Astrocyte of the cerebellum (primary cell): ENCODE measurements at places on chromosomes 3 and 15.

DNA sequence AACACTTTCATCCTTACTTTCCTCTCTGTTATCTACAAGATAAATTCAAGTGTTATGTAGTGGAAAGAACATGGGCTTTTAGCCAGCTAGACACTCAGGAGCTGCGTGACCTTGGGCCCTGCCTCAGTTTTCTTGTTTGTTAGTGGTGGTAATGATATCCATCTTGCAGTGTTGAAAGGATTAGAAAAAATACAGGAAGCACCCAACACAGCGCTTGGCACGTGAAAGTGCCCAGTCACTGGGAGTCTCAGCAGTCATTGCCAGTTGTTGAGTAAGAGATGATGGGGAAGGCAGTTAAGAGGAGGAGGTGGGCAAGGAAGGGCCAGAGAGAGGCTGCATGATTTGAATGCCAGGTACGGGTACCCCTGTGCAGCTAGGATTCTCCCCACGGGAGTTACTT, 5.3 kb downstream of the PDIA5 start:
- no peak for DNase-seq

- DNase-seq = no peak
Observed at GRCh38 chr15:99486371-99487336, 79.1 kb upstream of the MEF2A start.

- DNase-seq = no peak
Observed at GRCh38 chr3:145088917-145089316, 1072.1 kb downstream of the PLOD2 start.

DNA sequence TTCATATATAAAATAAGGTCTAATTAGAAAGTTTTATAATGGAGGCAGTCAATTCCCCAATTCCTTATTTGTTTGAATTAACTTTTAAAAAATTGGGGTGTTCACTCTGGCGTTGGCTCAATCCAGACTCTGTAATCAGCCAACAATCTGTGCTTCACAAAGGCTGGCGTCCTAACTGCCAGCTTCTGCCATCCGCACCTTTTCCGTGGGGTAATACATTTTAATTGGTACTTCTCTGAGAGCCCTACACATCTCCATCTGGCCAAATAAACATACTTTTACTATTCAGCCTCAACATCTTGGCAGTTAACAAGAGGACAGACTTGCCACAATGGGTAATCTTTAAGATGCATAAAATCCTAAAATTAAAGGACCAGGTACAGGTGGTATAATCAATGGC, 125.2 kb upstream of the CCNL1 start:
- no peak for DNase-seq

DNA sequence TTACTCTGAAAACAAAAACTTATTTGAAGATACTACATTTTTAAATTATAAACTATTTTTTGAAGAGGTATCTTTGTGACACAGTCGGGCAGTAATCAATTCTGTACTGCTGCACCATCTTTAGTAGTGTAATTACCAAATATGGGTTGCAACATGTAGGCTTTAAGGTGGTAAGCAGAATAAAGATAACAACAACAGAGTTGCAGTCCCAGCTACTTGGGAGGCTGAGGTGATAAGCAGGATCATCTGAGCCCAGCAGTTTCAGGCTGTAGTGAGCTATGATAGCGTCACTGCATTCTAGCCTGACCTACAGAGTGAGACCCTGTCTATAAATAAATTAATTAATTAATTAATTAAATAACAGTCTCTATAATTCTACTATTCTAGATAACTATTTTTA, 6.0 kb downstream of the PLOD2 start:
- DNase-seq = no peak

DNA sequence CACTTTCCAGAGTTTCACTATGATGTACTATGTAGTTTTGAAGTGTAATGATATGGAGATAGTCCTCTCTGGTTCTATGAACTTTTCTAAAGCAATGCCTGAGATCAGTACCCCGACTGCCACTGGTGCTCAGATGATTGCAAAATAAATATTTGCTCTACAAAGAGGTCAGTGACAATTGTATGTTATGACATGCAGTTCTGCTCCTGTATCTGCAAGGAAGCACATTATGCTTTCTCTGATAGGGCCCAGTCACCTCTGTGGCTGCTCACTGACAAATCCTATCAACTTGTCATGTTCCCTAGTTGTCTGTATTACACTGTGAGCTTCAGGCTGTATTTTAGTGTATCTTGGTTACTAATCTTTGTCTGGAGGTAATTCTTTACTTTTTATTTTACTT, 362.6 kb downstream of the ROBO1 start:
- DNase-seq = no peak

DNA sequence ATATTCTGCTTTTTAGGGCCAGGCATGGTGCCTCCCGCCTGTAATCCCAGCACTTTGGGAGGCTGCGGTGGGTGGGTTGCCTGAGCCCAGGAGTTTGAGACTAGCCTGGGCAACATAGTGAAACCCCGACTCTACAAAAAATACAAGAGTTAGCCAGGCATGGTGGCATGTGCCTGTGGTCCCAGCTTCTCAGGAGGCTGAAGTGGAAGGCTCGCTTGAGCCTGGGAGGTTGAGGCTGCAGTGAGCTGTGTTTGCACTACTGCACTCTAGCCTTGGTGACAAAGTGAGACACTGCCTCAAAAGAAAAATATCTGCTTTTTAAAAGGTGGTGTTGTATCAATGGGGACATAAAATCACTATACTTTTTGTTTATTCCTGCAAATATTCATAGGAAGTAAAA, 112.8 kb downstream of the C3orf38 start:
- no peak for DNase-seq

DNA sequence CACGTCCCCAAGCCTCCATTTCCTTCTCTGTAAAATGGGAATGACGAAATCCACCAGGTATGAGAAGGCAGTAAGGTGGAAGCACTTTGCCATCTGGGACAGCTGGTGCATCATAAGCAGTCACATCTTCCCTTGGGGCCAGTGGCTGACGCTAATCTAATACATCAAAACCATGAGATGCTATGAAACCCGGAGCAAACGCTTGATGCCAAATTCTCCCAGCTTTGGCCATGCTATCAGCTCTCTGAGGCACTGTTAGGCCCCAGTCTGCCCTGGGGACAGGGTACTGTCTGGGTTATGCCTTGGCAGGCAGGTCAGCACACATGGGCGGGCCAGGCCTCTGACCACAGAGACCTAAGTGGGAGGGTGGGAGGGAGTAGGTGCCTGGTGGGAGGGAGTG, 66.1 kb downstream of the ADAMTS17 start:
- DNase-seq = no peak

DNA sequence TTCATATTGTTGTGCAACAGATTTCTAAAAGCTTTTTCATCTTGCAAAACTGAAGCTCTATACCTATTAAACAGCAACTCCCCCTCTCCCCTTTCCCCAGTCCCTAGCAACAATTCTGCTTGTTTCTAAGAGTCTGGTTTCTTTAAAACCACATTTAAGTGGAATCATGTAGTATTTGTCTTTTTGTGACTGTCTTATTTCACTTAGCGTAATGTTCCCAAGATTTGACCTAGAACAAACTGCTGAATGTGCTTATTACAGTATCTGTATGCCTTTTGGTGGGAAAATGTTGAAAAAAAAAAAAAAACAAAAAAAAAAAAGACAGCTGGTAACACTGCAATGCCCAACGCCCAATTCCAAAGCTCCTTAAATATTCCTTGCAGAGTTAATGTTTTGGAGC, 19.5 kb upstream of the SPESP1 start:
- no peak for DNase-seq

- DNase-seq = no peak
Observed at GRCh38 chr3:106049821-106050220, 181.0 kb upstream of the CBLB start.

DNA sequence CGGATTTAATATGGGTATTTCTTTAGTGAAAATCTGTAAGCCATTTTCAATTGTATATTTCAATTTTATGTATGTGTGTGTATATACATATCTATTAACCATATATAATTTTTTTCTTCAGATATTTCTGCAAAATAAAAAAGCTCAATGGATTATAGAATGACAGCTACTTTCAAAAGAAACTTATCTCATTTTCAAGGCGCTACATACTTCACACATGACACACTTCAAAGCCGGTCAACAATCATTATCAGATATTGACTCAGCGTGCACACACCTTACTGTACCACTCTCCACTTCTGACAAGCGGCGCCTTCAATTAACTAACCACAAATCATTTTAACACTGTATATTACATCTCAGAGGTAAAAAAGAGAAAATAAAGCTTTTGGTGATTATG, 39.6 kb downstream of the ATP13A3 start:
- no peak for DNase-seq

DNA sequence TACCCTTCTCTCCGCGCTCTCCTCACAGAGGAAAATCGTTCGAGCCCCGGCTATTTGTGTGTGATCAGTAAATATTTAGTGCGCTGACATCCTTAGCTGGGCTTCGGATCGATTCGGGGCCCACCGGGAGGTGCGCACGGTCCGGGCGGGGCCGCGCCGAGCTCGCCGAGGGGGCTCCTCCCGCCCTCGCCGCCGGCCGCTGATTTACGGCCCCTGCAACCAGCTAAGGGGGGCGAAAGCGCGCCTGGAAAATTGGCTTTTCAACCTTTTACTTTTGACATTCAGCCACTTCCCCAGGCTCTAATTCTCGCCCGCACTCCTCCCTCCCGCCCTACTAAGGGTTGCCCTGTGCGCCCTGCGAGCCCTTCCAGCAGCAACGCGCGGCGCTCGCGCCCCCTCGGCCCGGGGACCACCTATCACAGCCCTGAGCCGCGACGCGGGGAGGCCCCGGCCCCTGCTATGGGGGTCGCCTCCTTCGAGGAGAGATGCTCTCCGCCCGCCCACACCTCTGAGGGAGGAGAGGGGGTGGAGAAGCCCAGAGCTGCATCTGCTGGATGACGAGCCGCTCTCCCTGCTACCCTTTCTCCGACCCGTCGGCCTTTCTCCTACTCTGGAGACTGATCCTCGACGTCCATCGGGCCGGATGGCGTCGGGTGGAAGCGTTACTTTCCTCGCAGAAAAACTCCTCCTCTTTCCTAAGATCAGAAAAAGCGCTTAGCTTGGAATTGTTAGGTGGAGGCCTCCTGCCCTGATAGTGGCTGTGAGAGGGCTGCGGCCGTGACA, 7.8 kb upstream of the NR2F2 start:
- DNase-seq = no peak

DNA sequence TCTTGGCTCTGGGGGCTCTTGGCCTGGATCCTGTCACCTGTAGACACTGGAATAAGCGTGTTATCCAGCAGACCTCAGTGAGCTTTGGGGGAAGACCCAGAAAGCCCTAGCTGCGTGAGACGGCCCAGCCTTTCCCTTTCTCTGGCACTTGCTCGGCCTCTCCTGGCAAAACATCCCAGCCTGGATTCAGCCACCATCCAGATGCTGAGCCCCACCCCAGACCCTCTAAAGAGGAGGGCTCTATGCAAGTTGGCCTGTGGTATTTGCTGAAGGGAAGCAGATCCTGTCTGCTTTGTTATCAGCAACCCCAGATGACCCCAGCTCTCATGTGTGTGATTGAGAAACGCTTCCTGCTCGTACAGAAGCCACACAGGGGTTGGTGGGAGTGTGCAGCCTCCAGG, 267.2 kb downstream of the FAM43A start:
- no peak for DNase-seq

DNA sequence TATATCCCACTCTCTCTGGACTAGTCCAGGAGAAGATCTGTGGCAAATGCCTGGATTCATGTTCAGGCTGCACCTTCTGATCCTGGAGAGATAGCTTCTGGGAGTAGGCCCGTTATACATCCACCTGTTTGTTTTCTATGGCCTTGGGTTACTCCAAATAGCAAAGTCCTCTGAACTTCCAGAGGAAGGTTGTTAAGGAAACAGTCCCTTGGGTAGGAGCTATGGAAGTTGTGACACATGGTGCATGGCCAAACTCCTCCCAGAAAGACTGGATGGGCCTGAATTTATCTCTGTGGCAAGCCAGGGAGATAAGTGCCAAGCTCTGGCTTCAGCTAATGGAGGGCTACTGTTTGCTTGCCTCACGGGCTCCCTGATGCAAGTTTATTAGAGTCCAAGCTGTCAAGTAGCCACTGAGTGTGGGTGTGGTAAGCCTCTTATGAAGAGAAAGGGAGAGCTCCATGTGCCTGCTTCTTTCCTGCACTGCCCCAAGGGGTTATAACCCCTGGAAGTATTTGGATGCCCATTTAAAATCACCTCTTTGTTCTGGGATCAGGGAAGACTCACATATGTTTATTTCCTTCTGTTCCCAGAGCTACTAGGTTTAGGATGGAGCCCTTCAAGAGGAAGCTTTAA, 328.7 kb upstream of the ATP11B start:
- no peak for DNase-seq

- no peak for DNase-seq
Observed at GRCh38 chr15:48384616-48385015, 53.4 kb downstream of the DUT start.

DNA sequence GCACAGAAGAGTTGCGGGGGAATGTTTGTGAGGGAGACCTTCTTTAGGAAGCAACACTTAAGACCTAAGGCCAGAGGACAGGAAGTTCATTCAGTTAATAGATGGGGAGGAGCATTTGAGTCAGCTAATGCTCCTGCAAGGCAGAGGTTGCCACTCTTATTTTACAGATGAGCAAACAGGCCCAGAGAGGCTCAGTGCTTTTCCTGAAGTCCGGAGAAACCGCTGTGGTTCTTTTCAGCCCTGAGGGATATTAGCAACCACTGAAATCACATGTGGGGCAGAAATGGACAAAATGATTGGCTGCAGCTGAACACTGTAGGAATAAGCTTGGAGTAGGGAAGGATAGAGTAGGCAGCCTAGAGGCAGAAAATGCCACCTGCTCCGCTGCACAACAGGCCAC, 33.3 kb upstream of the RTP4 start:
- no peak for DNase-seq

DNA sequence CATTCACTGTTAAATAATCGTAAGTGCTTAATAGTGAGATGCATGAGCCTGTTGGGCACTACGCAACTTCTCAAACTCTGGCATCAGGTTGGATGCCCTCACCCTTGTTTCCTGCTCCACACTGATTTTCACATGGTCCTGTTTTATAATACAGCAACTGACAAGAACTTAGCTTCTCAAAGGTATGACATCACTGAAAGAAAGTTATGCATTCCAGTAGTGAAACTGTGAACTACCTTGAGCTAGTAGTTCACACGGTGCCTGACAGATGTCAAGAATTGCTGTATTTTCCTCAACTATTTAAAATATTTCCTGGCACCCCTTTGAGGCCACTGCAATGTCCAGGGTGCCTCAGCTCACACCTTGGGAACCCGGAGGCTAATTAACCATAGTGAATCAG, 327.5 kb downstream of the RORA start:
- no peak for DNase-seq

GRCh38 chr3:129424185-129424841, 4.1 kb downstream of the EFCAB12 start:
- no peak for DNase-seq
